ENCODE measurements at places on chromosomes 6 and 20.

GRCh38 chr6:149499066-149499465 is 14.3 kb upstream of the ZC3H12D start:
- no peak for DNase-seq

GRCh38 chr6:16764188-16764950 is 3.1 kb upstream of the ATXN1 start:
- no peak for DNase-seq

- no peak for DNase-seq
Observed at GRCh38 chr20:39961637-39962244, 727.3 kb downstream of the MAFB start.

DNA sequence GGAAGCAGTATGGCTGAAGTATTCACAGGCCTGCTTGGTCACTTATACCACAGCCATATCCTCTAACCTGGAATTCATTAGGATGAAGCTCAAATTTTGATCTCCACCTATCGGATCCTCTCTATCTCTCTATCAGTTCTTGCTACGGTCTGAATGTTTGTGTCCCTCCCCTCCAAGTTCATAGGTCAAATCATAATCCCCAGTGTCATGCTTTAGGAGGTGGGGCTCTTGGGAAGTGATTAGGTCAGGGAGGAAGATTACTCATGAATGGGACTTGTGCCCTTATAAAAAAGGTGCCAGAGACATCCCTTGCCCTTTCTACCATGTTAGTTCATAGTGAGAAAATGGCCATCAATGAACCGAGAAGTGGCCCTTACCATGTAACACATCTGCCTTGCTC is 190.8 kb upstream of the MYLIP start:
- DNase-seq, result no peak

DNA sequence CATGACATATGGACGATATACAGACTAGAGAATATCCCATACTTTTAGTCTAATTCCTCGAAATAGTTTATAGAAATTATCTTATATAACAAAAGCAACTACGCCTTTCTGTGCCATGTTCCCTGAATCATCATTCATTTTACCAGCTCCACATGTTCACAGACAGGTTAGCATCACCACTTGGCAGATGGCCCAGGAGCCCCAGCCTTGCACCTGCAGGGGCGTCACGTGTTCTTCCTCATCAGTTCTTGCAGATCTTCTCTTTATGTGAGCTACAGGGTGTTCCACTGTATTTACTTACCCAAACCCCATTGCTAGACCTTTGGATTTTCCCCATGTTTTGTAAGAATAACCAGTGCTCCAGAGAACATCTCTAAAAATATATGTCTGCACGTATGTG is 12.6 kb upstream of the BNIP5 start:
- no peak for DNase-seq

Measured in mesothelial cell of epicardium (in vitro differentiated cells).